ENCODE measurements at places on chromosomes 12 and 14.

DNA sequence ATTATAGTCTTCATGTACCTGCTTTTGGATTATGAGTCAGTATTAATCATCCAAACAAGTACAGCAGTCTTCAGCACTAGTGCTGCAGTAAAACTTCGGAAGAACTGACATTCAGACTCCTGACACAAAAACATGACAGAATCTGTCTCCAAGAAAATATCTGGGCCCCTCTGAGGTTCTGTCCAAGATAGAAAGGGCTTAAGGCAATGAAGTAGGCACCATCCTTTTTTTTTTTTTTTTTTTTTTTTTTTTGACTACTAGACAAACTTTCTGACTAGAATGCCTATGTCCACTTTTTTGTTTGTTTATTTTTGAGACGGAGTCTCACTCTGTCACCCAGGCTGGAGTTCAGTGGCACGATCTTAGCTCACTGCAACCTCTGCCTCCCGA lies 112.5 kb downstream of the MED13L start:
- no peak for DNase-seq

GRCh38 chr12:6390084-6390799 lies 6.3 kb downstream of the LTBR start:
- DNase-seq: no peak

GRCh38 chr12:57460841-57461275 lies 1.3 kb downstream of the GLI1 start:
- DNase-seq: no peak

DNA sequence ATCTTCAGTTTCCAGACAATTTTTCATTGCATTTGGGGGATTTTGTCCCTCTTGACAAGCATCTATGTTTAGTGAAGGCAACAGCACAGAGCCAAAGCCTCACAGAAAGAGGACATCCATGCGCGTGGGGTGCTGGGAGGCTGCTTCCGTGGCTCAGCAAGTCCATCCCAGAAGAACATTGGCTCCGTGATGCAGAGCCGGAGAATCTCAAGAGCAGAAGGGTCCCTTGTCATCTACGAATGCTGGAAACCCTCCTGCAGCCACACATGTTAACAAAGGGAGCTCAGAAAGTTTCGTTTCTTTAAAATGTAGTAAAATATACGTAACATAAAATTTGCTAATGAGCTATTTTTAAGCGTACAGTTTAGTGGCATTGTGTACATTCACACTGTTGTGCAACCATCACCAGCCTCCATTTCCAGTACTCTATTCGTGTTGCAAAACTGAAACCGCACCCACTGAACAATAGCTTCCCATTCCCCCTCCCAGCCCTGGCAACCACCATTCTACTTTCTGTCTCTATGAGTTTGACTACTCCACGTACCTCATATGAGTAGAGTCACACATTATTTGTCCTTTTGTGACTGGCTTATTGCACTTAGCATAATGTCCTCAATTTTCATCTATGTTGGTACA lies 185.9 kb downstream of the TTC7B start:
- DNase-seq: no peak

DNA sequence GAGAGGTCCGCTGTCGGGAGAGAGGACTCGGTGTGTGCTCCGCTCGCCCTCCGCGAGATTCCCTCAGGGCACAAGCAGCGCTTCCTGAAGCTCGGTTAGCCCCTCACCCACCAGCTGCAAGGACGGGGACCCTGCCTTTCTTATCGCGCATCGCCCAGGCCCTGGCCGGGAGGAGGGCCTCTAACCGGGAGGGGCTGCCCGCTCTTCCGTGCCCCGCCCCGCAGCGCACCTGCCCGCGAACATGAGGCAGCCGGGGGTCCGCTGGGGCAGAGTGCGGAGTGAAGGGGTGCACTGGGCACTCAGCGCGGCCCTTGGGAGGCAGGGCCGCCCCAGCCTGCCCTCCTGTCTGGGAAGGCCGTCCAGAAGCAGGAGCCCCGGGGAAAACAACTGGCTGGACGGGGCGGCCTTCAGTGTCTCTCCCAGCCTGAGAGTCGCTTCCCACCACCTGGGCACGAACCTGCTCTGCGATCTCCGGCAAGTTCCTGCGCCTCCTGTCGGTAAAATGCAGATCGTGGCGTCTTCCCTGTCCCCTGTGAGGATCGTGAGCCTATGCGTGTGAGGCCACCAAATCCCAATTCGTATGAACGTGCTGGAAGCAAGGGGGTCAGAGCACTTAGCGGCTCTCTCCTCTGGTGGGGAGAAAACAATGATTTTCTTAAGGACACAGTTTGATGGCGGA lies 28.0 kb upstream of the ADIPOR2 start:
- DNase-seq: no peak
